ENCODE measurements at places on chromosomes 12 and 14.

DNA sequence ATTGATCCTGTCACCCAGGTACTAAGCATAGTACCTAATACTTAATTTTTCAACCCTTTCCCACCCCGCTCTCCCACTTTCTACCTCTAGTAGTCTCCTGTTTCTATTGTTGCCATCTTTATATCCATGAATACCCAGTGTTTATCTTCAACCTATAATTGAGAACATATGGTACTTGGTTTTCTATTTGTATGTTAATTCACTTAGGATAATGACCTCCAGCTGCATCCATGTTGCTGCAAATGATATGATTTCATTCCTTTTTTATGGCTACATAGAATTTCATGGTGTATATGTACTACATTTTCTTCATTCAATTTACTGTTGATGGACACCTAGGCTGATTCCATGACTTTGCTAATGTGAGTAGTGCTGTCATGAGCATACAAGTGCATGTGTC, 547.3 kb upstream of the NOVA1 start:
- no peak for DNase-seq

GRCh38 chr12:92995258-92995903, 66.3 kb upstream of the EEA1 start:
- DNase-seq = no peak

GRCh38 chr12:4282892-4283511, 9.4 kb downstream of the CCND2 start:
- DNase-seq = no peak

DNA sequence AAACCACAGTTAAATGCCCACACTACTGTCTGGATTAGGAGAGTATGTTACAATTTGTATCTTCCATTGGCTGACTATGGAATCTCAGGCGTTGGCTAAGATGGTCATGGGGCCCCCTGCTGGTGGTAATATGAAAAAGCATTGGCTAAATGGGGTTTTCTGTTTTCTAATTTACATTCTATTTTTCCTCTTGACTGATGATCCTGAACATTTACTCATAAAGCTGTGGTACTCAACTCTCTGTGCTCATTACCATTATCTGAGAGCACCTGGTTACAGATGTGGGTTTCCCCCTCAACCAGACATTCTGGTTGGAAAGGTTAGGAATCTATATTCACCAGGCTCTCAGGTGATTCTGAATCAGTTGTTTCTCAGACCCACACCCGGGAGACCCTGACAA, 64.8 kb downstream of the WSCD2 start:
- DNase-seq = no peak

GRCh38 chr12:110635055-110635454, 21.1 kb downstream of the TCTN1 start:
- DNase-seq = no peak

GRCh38 chr12:6899427-6899826, 5.2 kb upstream of the LRRC23 start:
- DNase-seq = no peak

GRCh38 chr14:72721083-72721482, 172.8 kb downstream of the DPF3 start:
- no peak for DNase-seq

- no peak for DNase-seq
Observed at GRCh38 chr12:111437816-111438454, 32.2 kb downstream of the SH2B3 start.

DNA sequence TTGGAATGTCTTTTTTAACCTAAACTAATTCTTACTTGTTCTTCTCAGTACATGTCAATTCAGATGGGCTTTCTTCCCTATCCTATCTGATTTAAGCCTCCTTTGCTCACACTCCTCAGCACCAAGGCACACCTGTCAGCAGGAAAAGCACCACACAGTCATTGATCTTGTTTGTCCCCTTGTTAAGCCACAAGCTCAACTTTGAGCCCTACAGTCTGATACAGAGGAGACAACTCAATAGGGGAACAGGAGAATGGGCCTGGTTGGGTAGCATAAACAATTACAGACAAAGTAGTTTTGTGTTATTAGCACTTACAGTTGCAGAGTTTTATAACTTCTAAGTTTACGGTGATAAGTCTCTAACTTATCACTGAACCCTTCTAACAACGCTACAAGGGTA, 29.5 kb upstream of the SYCP3 start:
- no peak for DNase-seq

GRCh38 chr14:99320105-99320572, 48.1 kb upstream of the BCL11B start:
- no peak for DNase-seq

DNA sequence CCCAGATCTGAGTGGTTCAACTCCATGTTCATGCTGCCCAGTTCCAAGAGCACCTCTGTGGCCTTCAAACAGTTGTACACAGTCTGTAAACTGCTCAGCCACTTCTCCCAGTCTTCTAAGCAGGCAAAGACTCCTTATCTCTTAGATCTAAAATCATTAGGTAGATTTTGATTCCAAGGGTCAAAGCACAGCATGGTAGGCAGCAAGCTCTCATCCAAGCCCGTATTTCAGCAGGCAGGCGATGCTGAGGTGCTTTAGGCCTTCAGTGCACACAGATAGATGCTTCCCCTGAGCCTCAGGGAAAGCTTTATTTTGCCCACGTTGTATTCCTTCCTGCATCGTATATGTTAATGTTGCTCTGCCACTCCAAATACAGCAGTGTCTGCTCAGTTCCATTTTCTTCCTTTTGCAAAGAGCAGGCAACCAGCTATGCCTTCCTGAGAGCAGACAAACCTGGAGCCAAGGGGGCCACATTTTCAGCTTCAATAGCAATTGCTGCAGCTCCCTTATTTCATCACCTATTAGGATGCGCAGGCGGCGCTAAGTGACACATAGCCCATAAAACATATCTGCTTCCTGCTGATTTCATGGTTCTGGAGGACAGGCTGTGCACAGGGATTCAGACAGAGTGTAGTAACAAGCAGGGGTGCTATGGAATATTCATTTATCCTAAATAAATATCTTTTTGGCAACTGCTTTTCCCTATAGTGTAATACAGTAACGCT, 67.5 kb downstream of the ETV6 start:
- no peak for DNase-seq

Measured in occipital lobe (tissue), 3 donors.